ENCODE measurements at places on chromosomes 4 and X.

- no peaks in the 10 kb centered on the region for H3K27me3 ChIP-seq
- H3K27ac ChIP-seq, result no peak overlapping the region
- no peak for DNase-seq
- no peaks in the 10 kb centered on the region for H3K36me3 ChIP-seq
- H3K4me3 ChIP-seq, result no peak overlapping the region
- peaks cover 16% of the 10 kb centered on the region for H3K4me1 ChIP-seq
Measured at GRCh38 chr4:183831683-183832082, 73.4 kb upstream of the STOX2 start.

- no peak overlapping the region for H3K27ac ChIP-seq
- H3K4me1 ChIP-seq, result no peaks in the 10 kb centered on the region
- H3K4me3 ChIP-seq, result no peak overlapping the region
- H3K27me3 ChIP-seq, result no peaks in the 10 kb centered on the region
- DNase-seq, result no peak
Measured at GRCh38 chr4:86973668-86974067, 38.9 kb downstream of the AFF1 start.

DNA sequence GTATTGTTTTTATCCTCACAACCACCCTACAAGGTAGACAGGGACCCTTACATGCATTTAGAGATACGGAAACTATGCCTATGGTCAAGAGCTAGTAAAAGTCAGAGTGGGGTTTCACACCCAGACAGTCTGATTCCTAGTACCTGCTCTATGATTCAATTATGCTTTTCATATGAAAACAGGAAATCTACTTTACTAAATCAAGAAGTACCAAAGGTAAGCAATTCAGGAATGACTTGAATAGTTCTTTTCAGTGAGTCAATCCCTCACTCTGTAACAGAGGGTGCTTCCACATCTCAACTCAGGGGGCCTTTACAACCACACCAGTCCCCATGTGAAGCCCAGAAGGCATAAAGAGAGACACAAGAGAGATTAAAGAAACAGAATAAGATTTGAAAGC, 191.4 kb downstream of the PPP3CA start:
- no peak overlapping the region for H3K4me3 ChIP-seq
- H3K27me3 ChIP-seq, result no peaks in the 10 kb centered on the region
- H3K4me1 ChIP-seq, result no peaks in the 10 kb centered on the region
- no peaks in the 10 kb centered on the region for H3K36me3 ChIP-seq
- no peak for DNase-seq

DNA sequence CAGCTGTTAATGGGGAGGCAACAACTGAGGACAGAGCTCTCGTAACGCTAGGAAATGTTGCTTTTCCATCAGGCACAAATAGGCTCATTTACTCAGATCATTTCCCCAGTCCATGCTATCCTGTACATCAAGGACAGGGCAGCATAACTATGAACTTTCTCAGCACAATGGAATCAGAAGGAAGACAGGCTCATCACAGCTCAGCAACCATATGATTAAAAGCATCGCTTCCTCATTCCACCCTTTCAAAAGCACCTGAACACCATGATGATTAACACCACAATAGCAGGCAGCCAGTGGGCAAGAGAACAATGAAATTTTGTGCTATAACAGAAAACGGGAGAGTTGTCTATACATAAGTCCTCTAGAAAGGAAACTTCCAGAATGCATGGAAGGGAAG, 297.8 kb downstream of the ZNF674 start:
- H3K36me3 ChIP-seq, result no peaks in the 10 kb centered on the region
- DNase-seq, result no peak
- H3K27me3 ChIP-seq, result no peaks in the 10 kb centered on the region

DNA sequence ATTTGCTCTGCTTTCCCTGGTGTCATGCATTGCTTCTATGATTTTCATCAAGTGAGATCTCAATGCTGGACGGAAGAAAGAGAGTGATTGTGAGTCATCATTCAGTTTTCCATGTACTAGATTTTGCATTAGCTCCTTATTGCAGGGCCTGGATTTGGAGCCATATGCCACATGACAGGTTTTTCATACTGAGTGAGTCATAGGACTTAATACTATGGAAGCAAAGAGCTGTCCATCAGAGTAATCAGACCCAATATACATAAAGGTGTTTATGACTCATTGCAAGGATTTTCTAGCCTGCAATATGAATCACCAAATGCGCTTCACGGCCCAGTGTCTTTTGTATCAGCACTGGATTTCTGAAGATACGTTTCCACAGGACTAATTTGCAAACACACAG, 11.2 kb upstream of the TFDP3 start:
- no peak overlapping the region for H3K4me3 ChIP-seq
- no peak for DNase-seq
- H3K4me1 ChIP-seq, result no peaks in the 10 kb centered on the region
- no peaks in the 10 kb centered on the region for H3K36me3 ChIP-seq
- no peak overlapping the region for H3K27ac ChIP-seq

DNA sequence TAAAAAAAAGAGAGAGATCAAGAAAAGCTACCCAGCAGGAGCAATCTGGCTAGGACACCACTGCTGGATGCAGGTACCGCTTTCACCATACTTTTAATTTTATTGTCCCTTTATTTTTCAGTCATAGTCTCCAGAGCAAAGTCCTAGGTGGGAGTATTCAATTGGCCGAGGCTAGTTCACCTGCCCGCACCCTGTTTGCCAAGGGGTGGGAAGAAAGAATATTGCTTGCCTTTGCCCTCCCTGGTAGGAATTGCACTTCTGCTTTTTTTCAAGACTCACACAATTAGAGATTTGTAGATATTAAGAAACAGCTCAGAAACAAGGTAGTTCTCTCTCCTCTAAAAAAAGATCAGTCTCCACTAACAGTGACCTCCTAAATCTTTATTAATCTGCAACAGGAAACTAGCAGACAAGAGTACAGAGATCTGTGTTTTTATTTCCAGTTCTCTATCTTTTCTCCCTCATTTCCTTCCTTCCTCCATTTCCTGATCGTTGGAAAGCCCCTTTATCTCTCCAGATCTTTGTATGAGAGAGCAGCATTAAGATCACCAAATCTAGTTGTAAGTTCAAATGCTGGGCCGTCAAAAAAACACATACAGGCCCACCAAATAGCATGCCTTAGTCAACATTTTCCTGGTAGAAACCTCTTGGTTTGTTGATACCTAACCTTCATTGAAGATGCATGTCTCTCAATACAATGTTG, 9.4 kb upstream of the RPGR start:
- H3K4me3 ChIP-seq, result no peak overlapping the region
- H3K27ac ChIP-seq, result no peak overlapping the region
- no peaks in the 10 kb centered on the region for H3K4me1 ChIP-seq
- no peak for DNase-seq
- no peaks in the 10 kb centered on the region for H3K36me3 ChIP-seq
- H3K27me3 ChIP-seq, result peaks cover 4% of the 10 kb centered on the region

DNA sequence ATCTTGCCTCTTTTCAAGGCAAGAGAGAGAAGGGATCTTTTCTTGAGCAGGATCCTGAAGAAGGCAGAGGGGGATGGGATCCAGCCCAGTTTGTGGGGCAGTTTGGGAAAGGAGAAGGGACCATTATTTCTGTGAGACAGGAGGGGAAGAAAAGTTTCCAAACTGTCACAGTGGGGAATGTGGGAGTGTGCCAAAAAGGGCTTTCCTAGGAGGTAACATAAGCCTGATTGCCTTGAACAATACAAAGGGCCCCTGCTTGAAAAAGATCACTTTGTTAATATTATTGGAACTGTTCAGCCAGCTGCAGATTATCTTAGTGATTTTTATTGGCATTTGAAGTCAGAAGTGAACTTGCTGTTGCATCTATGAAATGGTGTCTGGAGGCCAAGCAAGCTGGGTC, 55.2 kb downstream of the MTM1 start:
- no peak overlapping the region for H3K4me3 ChIP-seq
- no peak for DNase-seq
- no peaks in the 10 kb centered on the region for H3K4me1 ChIP-seq
- no peaks in the 10 kb centered on the region for H3K27me3 ChIP-seq
- H3K27ac ChIP-seq, result no peak overlapping the region

GRCh38 chr4:137998666-137999429, 243.3 kb downstream of the SLC7A11 start:
- H3K4me1 ChIP-seq, result no peaks in the 10 kb centered on the region
- H3K4me3 ChIP-seq, result no peak overlapping the region
- no peaks in the 10 kb centered on the region for H3K27me3 ChIP-seq
- no peaks in the 10 kb centered on the region for H3K36me3 ChIP-seq

- DNase-seq, result no peak
- no peaks in the 10 kb centered on the region for H3K27me3 ChIP-seq
- H3K36me3 ChIP-seq, result no peaks in the 10 kb centered on the region
- no peak overlapping the region for H3K27ac ChIP-seq
Measured at GRCh38 chr4:173397604-173398003, 1.3 kb downstream of the SCRG1 start.

GRCh38 chr4:182369211-182369610, 126.0 kb downstream of the TENM3 start:
- DNase-seq, result no peak
- H3K4me1 ChIP-seq, result no peaks in the 10 kb centered on the region
- H3K27me3 ChIP-seq, result no peaks in the 10 kb centered on the region
- H3K4me3 ChIP-seq, result no peak overlapping the region
- no peak overlapping the region for H3K27ac ChIP-seq

GRCh38 chrX:1750267-1750666, 135.4 kb downstream of the ASMT start:
- H3K4me3 ChIP-seq, result no peak overlapping the region
- H3K27ac ChIP-seq, result no peak overlapping the region
- peaks cover 8% of the 10 kb centered on the region for H3K36me3 ChIP-seq
- H3K27me3 ChIP-seq, result no peaks in the 10 kb centered on the region

DNA sequence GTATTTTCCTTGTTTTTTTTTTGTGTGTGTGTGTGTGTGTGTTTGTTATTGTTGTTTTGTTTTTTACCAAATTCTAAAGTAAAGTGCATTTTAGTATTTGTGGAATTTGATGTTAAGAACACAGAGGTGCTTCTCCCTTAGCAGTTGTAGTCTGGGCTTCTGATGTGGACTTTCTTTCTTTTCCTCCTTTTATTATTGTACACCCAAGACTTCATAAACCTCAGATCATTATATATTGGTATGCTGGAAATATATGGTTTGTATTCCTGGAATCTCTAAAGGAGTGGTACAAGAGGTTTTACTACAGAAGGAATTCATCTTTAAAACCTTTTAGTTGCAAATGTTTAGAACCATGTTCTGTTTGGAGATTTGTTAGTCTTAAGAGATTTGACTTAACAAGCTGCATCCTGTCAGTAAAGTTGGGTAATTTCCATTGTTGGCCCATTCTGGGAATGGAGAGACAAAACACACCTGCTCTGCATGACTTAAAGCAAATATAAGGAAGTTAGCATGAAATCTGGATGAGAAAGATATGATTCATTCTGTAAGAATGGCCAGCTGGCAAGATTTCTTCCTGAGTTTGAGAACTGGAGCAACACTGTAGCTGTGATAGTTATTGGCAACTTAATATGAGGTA, 64.0 kb downstream of the SMAD1 start:
- no peaks in the 10 kb centered on the region for H3K4me1 ChIP-seq
- no peak overlapping the region for H3K27ac ChIP-seq
- H3K27me3 ChIP-seq, result no peaks in the 10 kb centered on the region
- no peaks in the 10 kb centered on the region for H3K36me3 ChIP-seq
- no peak overlapping the region for H3K4me3 ChIP-seq

GRCh38 chr4:172844556-172844955, 324.1 kb upstream of the GALNT7 start:
- no peak overlapping the region for H3K27ac ChIP-seq
- H3K4me1 ChIP-seq, result no peaks in the 10 kb centered on the region
- H3K36me3 ChIP-seq, result no peaks in the 10 kb centered on the region
- H3K27me3 ChIP-seq, result no peaks in the 10 kb centered on the region
- DNase-seq, result no peak
- H3K4me3 ChIP-seq, result no peak overlapping the region

GRCh38 chr4:17232566-17233253, 279.2 kb downstream of the QDPR start:
- no peak overlapping the region for H3K27ac ChIP-seq
- no peak for DNase-seq
- no peaks in the 10 kb centered on the region for H3K27me3 ChIP-seq
- H3K36me3 ChIP-seq, result no peaks in the 10 kb centered on the region

Measured in T-cell (primary cell).